ENCODE measurements at places on chromosomes 11 and 22.

GRCh38 chr11:210803-211180 lies 3.3 kb downstream of the RIC8A start:
- no peak for DNase-seq

DNA sequence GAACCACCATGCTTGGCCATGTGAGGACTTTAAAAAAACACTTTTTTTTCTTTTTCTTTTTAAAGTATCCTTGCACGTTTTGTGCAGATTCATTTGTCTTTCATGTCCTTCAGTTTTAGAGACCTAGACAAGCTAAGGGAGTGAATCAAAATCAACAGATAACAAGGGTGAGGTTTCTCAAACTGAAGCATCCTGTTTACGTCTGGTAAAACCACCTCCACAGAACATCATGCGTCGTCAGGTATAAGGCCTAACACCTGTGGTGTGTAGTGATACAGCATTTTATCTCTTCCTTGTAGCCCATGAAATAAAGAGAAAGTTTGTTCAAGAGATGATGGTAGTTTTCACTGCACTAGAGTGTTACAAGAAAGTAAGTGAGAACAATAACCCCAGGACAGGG lies 26.3 kb upstream of the CSF2RB start:
- DNase-seq = no peak

DNA sequence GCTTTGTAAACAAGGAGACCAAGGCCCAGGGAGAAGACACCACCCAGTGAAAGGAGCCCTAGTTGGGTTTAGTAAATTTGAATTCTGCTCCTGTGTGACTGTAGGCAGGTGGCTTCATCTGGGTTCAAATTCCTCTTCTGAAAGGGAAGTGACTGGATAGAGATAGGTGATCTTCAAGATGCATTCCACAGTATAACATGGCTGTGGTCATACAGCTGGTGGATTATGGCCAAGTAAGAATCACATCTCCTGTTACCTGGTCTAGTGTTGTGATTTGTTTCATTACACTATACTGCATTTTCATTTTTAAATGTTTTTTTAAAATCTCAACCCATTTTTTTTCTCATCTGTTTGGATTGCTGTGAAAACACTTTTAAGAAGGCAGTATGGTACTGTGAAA lies 58.0 kb upstream of the PICALM start:
- DNase-seq = no peak

- DNase-seq = no peak
Observed at GRCh38 chr11:127223026-127223425, 222.5 kb upstream of the KIRREL3 start.

DNA sequence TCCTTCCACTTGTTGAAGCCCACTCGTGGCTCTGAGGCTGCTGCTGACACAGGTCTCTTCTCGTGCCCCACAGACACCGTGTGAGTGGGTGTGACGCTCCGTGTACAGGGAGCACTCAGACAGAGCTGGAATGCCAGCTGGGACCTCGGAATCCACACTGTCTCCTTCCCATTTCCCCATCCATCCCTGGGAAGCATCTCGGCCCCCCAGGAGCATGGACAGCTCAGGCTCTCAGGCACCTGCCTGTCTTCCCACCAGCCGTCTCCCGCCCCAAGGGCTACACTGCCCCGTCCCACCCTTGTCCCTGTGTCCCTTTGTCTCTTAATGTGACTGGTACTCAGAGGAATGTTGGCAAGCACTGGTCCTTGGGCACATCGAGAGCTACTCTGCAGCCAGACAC lies 63.8 kb downstream of the ARHGAP8 start:
- DNase-seq = no peak

GRCh38 chr11:118435290-118435892 lies 901 bp upstream of the KMT2A start:
- peak; percentile 33 for DNase-seq

- no peak for DNase-seq
Observed at GRCh38 chr22:49828599-49828965, 909 bp upstream of the BRD1 start.

DNA sequence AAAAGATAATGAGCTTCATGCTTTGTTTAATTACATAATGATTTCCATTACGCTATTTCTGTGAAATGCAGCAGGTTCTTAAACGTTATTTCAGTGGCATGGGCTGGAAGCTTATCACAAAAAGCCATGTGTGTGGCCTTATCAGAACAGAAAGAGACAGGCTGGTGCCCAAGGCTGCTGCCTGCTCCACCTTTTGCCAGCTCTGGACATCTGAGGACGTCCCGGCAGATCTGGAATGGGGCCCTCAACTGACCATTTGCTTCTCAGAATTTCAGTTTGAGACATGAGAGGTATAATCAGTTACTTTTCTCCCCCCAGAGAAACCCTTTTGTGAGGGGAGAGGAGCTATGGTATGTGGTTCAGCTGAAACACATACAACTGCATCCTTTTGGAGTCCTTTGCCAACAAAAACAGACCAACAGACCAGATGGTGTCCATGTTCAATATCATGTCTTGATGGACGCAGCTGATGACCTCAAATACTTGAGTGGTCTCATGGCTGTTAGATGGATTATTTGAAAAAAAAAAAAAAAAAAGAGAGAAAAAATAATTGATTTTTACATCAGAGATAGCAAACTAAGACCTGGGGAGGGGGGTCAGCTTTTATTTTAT lies 8.6 kb downstream of the CDPF1 start:
- DNase-seq = no peak

DNA sequence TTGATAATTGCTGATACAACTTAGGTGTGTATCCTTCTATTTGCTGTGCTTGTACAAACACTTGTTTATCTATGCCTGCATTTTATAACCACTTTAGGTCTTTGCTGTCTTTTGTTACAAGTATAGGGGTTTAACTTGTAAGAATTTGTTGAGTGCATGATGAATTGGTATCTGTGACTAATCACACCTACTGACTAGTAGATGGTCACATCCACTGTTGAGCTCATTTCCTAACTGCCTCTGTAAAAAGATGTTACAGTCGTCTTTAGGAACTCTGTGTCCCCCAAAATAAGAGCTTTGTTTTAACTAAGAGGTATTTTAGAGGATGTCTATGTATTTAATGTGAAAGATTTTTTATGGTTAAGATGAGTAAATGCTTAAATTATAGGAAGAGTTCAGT lies 60.5 kb downstream of the HIPK3 start:
- no peak for DNase-seq

GRCh38 chr11:7692426-7692825 lies 13.9 kb downstream of the OVCH2 start:
- DNase-seq = no peak

DNA sequence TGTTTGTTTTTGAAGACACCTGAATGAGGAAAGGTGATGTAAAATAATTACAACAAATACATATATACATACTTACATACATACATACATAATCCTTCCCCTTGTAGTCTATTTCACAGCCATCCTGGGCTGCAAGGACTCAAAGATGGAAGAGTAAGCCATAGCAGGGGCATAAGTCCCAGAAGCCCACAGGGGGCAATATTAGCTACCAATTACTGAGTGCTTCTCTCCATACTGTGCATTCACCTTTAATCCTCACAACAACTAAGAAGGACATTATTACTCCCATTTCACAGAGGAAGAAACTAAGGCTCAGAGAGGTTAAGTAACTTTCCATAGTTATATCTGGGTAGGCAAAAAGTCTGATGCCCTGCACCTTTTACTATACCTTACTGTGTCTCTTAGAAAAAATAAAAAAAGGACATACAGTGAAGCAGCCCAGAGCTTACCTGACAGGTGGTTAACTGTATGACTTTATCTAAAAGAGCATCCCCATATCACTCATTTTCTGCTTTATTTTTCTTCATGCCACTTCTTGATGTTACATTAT lies 2.7 kb downstream of the SERGEF start:
- no peak for DNase-seq

DNA sequence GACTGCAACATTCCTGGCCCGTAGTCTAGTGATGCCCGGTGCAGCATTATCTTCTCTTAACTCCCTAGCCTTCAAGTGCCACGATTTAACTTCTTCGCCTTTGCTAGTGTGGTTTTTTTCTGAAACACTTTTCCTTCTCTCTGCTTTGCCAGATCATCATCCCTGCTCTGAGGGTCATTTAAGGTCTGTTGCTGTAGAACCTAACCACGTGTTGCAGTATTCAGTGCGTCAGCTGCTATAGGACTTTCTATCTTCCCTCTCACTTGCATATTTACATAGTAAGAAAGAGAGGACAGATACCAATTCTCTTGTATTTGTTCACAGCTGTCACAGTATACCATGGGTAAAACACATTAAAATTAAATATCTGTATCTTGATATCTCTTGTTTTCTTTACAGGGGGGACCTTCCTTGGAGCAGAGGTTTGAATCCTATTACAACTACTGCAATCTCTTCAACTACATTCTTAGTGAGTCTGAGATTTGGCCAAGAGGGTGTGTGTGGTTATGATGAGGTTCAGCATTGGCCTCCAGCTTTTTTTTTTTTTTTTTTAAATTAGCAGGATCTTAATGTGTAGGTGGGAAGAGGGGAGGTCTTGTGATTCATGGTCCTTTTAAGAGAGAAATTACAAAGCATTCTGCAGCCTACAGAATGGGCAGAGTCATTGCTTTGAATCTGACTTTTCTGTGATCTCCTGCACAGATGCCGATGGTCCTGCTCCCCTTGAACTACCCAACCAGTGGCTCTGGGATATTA lies 13.5 kb downstream of the EIF3L start:
- DNase-seq = no peak

DNA sequence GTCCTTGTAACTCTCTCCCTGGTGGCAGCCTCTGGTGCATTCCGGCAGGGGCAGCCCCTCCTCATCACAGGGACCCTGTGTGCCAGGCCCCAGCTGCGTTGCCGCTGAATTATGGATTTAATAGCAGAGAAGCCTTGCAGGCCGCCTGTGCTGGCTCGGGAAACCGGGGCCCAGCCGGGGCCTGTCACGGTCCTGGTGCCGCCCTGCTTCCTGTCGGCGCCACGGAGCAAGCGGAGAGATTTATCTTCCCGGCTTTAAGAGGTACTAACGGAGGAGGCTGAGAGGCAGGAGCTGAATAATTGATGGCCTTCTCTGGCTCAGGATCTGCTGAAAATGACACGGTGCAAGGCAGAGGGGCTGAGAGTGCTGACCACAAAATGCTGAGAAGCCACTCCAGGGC lies 54.0 kb upstream of the CCDC188 start:
- no peak for DNase-seq

DNA sequence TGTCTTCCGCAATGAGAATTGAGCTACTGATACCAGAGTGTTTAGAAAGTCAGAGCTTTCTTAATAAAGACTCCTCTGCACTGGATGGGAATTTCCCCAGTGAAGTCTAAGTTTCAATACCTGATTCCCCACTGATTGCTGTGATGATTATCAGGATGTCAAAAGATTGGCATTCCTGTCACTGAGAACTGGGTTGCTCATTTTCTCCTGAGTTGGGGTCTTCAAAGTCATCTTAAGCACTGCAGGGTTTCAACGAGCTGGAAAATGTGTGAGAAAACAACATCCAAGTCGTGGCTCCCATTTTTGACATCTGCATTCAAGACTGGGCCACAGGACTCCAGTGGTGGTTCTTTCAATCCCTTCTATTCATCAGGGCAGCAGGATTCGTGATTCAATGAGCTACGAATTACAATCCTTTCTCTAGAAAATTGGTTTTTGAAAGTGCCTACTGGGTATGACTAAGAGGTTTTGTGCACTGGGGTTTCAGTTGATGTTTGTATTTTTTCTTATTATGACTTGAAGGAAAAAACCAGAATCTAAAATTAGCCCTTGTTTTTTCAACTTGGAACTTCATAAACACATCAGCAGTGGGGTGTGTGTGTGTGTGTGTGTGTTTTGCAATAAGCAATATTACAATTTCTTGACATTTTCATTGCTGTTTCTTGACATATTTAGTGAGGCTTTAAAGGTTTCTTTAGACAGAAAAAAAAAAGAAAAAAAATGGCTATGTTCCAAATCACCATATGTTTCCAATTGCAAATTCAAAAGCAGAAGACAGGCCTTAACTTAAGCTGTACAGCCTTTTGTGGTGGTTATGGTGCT lies 233.0 kb downstream of the FAM76B start:
- no peak for DNase-seq

DNA sequence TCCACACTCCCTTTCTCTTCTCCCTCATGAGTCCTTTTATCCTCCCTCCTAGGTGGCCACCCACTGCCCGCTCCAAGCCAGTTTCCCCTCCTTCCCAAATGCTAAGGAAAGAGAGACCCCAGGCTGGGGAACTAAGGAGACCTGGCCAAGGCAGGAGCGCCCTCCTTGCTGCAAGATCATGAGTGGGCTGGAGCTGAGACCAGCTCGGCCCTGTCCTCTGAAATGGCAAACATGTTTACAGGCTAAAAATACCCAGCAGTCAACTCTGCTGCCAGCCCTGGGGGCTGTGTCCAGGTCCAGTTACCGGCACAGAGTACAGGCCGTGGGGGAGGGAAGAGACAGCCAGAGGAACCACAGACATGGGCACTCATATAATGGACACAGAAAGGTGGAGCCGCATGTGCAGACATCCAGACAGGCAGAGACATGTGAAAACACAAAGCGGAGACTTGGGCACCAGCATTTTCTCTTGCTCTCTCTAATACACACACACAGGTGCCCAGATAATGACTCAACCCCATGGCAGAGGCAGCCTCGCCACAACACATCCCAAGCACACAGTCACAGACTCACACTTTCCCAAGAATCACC lies 1.2 kb upstream of the AHNAK start:
- DNase-seq = no peak

- no peak for DNase-seq
Observed at GRCh38 chr11:45395947-45396346, 109.8 kb upstream of the SYT13 start.

DNA sequence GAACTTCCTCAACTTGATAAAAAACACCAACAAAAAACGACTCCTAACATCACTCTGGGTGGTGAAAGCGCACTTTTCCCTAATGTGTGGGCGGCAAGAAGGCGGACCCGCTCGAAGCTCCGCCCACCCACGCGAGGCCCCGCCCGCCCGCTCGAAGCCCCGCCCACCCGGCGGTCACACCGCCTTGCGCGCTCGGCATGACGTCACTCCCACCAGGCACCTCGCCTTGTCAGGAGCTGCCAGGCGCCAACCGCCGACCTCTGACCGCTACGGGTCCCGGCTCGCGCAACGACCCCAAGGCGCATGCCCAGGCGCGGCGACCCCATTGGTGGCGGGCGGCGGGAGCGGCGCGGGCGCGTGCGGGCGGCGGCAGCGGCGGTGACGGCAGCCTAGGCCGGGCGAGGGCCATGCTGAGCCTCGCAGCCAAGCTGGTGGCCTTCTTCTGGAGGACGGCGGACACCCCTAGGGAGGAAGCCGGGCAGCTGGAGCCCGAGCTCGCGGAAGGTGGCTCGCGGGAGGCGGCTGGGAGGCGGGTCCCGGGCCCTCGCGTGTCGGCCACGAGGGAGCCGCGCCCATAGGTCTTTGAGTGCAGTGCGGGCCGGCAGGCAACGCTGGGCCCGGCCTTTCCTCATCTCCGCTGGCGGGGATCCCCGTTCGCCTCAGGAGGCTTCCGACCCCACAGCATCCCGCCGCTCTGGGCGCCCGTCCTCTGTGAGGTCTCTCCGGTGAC lies at the start of gene MOV10L1:
Gene MOV10L1, plus strand, starts transcription at position 325 of the 730 bp plus-strand sequence. Its CDS starts 83 bp downstream, at position 408.
- no peak for DNase-seq

- DNase-seq = no peak
Observed at GRCh38 chr11:68913188-68913587, 9.5 kb downstream of the IGHMBP2 start.

GRCh38 chr11:70494559-70495350 lies 96.4 kb downstream of the CTTN start:
- DNase-seq = no peak

All from stimulated activated CD4-positive, alpha-beta T cell treated with anti-CD3 and anti-CD28 coated beads, Interleukin-2, amount 100 ng/mL, for 4 hours (primary cell).